Lung (tissue), 17 donors: ENCODE measurements at places on chromosomes 1 and 21. TPM values are rescaled to one million over a fixed set of nuclear protein-coding genes. Genes with fewer than 3 reads are reported as not detected.

- no peak overlapping the region for H3K4me3 ChIP-seq
- H3K36me3 ChIP-seq: no peaks in the 10 kb centered on the region
- no peaks in the 10 kb centered on the region for H3K27me3 ChIP-seq
- no peak overlapping the region for H3K27ac ChIP-seq
- DNase-seq: no peak
- no peaks in the 10 kb centered on the region for H3K4me1 ChIP-seq
Measured at GRCh38 chr1:203954788-203955552, 93.6 kb downstream of the SNRPE start.

The CRNN gene
- 0.22 TPM for polyA plus RNA-seq

GRCh38 chr1:3001471-3002348 is 19.6 kb upstream of the ACTRT2 start:
- no peaks in the 10 kb centered on the region for H3K36me3 ChIP-seq
- H3K27ac ChIP-seq: no peak overlapping the region
- peaks cover 8% of the 10 kb centered on the region for H3K27me3 ChIP-seq
- H3K4me3 ChIP-seq: no peak overlapping the region
- no peaks in the 10 kb centered on the region for H3K4me1 ChIP-seq

- no peaks in the 10 kb centered on the region for H3K27me3 ChIP-seq
- H3K4me1 ChIP-seq: peaks cover 1% of the 10 kb centered on the region
- no peak overlapping the region for H3K4me3 ChIP-seq
- DNase-seq: no peak
Measured at GRCh38 chr21:46368533-46369285, 44.8 kb downstream of the PCNT start.

DNA sequence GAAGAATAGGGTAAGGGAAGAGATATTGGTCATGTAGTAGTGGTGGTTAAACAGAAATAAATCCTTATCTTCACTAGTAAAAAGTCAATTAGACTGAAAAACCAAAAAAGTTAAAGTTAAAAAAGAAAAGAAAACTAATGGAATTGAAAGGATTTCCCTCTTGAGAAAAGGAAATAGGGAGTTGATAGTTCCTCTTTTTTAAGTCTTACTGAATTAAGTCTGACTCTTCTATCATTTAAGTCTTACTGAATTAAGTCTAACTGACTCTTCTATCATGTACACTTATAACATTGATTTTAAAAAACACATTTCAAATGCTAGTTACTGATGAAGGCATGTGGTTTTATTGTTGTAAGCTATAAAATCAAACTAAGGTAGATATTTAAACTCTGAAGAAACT is 49.5 kb upstream of the TENT5C start:
- no peaks in the 10 kb centered on the region for H3K4me1 ChIP-seq
- no peak overlapping the region for H3K27ac ChIP-seq
- H3K36me3 ChIP-seq: no peaks in the 10 kb centered on the region
- no peak overlapping the region for H3K4me3 ChIP-seq
- no peak for DNase-seq

- H3K4me1 ChIP-seq: no peaks in the 10 kb centered on the region
- DNase-seq: no peak
- no peaks in the 10 kb centered on the region for H3K27me3 ChIP-seq
- H3K4me3 ChIP-seq: no peak overlapping the region
Measured at GRCh38 chr1:35650416-35650815, 9.1 kb upstream of the PSMB2 start.
